ENCODE measurements at places on chromosomes 4 and X.

GRCh38 chr4:102684610-102685052 lies 76.1 kb downstream of the MANBA start:
- DNase-seq, result no peak

- no peak for DNase-seq
Measured at GRCh38 chrX:642436-643240, 12.0 kb downstream of the SHOX start.

DNA sequence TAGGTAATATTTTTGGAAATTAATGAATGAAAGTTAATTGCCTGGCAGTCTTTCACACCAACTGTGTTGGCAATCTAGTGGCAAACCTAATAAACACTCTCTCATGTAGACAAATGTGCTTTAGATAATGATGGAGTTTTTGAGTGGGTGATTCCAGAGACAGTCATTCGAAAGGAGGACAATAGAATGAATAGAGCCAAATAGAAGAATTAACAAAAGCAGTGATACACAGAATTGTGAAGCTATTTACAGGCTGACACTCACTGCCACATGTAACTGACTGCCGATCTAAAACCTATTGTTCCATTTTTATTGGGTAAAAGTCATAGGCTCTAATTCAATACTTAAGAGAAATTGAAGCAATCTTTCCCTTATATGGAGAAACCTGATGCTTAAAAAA lies 338.5 kb downstream of the PCDH7 start:
- no peak for DNase-seq

DNA sequence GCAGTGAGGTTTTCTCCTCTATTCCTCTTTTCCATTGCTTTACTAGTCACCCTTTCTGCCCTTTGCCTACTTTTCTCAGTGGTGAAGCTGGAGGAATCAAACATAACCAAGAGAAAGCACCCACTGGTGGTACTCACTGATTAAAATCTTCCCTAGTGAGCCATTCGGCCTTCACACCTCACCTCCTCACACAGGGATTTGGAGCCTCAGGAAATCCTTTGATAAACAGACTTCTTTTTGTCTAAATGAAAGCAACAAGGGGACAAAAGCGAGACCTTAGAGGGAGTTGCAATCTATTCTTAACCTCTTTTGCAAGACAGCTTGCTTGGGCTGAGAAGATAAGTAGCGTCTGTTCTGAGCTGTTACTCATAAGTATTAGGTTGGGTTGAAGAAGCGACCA lies 572.6 kb downstream of the ZNF674 start:
- DNase-seq, result no peak

DNA sequence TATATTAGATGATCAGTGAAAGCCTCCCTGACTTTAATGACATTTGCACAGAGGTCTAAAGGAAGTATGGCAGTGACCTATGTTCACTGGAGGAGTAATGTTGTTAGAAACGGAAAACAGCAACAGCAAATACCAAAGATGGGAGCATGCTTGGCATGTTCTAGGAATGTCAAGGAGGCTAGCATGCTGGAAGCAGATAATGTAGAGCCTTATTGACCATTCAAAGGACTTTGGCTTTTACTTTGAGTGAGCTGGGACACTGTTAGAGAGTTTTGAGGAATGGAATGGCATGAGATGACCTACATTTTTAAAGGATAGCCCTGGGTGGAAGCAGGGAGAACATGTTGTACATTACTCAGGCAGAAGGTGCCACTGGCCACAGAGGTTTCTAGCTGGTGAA lies 6.0 kb downstream of the RPA4 start:
- no peak for DNase-seq

DNA sequence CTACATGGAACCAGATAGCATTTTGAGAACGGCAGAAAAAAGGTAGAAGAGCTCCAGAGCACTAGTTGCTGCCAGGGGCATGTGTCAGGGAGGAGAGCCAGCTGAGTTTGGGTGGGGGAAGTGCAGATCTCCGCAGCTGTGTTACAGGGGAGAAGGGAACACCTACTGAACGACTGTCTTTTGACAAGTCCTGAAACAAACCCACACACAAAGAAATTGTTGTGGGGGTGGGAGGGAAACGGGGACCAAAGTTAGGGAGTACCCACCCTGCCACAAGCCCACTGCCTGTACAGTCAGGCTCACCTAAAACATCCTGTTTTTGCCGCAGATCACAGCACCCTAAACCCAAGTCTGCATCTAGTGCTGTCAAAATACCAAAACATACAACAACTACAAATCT lies 55.5 kb downstream of the LEF1 start:
- no peak for DNase-seq

DNA sequence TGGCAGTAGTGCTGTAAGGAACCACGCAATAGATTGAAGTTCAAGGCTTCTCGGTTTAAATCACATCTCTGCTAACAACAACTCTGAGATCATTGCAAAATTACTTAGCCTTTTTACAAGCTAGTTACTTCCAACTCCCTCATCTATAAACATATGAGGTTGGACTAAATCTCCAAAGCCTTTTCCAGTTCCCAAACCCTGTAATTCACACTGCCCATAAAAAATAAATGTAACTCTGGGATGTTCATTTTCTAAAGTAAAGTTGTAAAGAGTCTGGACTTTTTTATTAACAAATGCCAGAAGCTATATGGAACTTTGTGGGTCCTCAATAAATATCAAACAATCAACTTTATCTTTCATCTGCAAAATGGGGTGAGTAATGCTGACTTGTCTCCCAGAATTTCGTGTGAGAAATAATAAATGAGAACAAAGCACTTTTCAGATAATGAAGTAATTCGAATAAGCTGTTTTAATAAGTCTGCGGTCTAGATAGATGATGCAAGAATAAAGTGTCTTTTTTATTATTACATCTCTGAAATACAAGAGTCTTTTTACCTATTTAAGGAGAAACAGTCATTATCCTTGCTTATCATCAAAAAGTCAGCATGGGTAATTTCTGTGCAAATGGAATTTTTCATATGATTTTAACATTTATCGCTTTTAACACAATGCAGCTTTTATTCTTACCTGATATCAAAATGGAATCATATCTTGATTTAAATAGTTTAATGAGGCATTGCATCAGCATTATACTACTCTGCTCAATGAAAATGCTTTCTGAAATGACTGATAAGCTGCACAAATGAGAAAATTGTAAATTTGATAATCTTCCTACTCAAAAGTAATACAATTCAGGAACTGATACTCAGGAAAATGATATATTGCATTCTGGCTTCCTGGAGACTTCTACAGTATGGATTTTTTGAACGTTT lies 252.6 kb downstream of the BANK1 start:
- no peak for DNase-seq

- no peak for DNase-seq
Measured at GRCh38 chr4:136750897-136751296, 781.4 kb downstream of the PCDH18 start.

- DNase-seq, result peak; percentile 73
Measured at GRCh38 chrX:7147978-7148854, at the start of gene PUDP. Gene PUDP, minus strand, starts transcription at chrX:7148153. Its CDS starts 40 bp downstream, at chrX:7148113.

DNA sequence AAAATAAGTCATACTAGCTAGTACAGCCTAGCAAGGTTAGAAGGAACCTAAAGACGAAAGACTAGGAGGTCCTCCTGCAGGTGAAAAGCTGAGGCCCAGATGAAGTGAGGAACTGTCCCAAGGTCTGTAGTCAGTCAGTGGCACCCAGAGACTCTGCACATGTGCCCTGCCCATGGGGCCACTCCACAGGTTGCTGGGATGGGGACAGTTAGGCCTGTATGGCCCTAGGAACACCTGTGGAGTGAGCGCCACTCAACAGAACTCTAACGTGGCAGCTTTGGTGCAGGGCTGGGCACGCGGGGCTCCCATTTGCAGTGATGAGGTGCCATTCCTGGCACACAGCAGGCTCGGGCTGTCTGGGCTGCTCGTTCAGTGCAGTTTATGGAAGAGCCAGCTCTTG lies 14.8 kb downstream of the ZNF185 start:
- no peak for DNase-seq

DNA sequence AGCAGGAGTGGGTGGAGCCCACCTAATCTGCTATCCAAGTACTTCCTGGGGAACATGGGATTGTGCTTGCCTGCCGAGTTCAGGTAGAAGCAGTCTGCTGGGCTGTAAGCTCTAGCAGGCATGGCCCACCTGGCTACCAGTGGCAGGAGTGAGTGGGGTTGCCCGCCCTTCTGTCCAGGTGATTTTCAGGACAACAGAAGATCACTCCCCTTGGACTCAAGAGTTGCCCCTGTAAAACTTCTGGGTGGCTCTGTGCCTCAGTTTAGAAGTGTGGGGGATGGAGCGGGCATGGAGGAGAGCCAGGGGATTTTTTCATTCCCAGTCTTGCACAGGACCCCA lies 43.5 kb downstream of the NDST3 start:
- DNase-seq, result no peak

DNA sequence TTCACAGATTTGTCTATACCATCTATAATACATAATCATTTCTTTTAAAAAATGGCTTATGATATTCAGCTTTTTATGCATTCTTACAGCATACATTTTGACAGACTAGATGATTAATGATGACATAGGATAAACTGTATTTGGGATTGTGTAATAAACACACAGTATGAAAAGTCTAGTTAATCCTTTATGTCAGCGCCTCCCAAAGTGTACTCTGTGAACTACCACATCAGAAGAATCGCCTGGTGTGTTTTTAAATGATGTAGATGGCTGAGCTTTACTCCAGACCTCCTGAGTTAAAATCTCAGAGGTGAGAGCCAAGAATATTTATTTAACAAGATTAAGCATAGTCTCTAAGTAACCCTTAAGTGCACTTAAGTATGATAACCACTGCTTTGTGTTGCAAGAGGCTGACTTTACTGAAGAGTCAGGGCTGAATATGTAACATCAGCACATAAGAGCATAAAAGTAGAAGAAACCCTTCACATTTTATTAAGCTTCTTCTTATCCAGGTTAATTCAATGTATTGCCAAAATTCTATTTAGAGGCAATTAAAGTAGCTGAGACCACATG lies 104.2 kb downstream of the ANK2 start:
- DNase-seq, result no peak

GRCh38 chr4:37902212-37902611 lies 11.3 kb downstream of the TBC1D1 start:
- no peak for DNase-seq

DNA sequence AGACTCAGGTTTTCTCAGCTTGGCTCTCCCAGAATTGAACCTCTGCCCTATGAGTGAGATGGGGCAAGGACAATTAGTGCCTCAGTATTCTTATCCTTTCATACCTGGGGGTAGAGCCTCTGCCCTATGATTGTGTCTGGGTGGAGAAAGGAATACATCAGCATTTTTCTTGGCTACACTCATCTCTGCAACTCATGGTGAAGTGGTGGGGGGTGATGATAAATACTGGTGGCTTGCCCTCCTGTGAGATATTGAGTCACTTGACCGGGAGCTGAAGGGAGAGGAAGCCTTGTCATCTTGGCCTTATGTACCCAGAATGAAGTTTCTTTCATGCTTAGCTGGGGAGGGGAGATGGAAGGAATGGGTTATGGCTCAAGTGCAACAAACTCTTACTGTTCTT lies 71.3 kb upstream of the ENOX2 start:
- DNase-seq, result no peak

DNA sequence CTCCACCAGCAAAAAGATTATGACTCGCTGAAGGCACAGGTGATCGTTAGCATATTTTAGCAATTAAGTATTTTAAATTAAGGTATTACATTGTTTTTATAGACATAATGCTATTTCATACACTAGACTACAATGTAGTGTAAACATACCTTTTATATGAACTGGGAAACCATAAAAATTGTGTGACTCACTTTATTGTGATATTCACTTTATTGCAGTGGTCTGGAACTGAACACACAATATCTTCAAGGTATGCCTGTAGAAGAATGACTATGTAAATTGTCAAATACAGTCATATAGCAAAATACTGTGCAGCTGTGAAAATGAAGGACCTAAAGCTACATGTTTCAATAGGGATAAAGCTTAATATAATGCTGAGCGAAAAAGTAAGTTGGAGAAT lies 26.6 kb upstream of the MAML3 start:
- DNase-seq, result no peak

DNA sequence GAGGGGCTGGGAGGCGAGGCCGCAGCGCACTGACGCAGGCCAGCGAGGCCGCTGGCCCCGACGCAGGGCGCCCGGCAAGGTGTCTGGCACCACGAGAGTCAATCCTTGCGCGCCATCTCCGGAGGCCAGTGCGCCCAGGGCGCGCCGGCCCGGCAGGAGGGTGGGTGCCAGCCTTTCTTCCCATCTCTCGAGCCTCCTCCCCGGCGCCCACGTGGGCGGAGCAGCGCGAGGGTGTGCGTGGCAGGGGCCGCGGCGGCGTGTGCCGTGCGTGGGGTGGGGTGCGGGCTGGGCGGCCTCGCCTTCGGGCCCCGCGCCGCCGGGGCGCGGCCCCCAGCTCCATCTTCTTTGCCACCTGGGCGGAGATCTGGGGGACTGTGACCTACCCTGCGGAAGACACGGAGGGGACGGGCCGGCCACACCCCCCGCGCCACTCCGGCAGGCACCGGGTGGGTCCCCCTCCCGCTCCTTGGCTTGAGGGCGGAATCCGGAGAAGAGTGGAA lies 877 bp downstream of the JAKMIP1 start:
- DNase-seq, result no peak

DNA sequence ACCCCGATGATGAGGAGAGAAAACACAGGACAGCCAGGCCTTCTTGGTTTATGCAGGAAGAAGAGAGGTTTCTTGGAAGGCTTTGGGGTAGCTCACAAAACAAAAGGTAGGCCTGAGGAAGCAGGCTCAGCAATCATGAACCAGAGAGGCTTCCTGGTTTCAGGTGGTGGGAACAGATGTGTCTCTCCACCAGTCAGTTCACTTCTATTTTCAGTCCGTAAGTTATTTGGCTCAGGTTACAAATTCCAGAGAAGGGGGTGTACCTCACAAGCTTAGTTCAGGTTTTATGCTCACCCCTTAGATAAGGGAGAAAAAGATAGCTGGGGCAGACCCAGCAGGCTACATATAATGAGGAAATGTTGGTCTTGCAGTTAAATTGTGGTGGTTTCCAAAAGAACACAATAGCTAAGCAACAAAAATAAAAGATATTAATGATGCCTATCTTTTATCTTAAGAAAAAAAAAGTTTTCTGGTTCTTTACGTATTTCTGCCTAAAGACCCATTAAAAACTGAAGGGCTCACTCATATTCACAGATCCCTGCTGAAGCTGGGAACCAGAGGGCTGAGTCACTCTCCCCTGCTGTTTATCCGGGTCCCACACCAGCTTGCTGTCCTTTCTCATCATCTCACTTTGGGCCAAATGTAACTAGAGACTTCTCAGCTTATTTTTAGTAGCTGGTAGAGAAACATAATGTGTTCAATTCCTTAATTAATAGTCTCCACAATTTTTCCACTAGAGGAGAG lies 177.0 kb downstream of the CAMK2D start:
- DNase-seq, result no peak

DNA sequence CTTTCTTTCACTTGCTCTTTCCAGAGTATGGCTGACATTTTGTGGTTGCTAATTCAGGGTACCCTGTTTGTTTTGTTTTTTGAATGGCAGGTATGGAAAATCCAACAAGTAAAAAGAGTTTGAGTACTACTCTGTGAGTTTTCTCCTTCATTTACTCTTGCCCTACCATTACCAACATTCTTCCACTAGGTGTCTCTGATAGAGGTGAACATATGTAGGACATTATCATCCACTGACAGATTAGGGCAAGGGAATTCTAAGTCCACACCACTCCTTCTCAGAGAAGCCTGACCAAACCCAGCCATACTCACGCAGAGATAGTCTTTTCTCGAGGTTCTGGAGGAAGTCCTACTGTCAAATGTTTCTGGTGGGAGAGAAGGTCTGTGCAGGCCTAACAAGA lies 36.7 kb upstream of the HDAC8 start:
- no peak for DNase-seq

Measured in activated CD8-positive, alpha-beta memory T cell treated with anti-CD3 and anti-CD28 coated beads for 1 hour (primary cell).